ENCODE measurements at places on chromosomes 6 and 20. TPM values are rescaled to one million over a fixed set of nuclear protein-coding genes. Genes with fewer than 3 reads are reported as not detected.

Gene LEMD2
- total RNA-seq = 22.5 TPM

Gene TRIM26
- total RNA-seq = 21.9 TPM

DNA sequence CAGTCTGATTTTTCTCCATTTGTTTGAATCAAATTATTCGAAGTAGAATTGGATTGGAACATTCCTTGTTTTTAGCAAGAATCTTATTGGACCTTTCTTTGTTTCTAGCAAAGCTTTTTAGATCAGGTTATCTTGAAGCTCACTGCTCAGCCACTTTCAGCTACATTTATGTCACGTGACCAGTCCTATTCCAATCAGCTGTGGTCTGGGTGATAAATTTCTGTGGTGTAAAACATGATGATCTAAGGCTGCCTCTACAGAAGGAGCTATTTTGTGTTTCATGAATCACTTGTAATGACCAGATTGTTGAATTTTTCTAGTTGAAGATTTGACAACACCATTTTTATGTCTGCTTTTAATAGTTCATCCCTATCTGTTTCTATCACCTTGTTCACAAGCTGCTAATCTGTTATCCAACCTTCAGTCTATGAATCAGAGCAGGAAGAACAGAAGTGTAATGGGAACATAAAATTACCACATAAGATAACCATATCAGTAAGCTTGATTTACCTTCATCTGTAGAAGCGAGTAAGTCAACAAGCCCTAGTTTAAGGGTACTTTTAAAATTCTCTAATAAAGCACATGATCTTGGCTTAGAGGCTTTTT, 101.0 kb upstream of the MAP3K7 start:
- DNase-seq = no peak

DNA sequence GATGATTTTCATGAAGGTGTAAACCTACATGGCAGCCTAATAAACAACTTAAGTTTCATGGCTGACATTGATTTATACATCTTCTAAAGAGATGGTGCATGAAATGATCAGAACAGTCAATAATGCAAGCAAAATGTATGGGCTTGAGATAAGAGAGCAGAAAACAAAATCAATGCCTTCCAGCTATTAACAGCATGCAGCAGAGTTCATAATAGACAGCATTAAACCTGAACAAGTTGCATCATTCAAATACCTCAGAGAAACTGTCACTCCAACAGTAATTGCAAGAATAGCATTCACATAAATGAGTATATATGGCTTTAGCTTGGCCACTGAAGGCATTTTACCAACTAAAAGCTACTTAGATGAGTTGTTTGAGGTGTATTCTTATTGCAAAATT, 319.6 kb upstream of the ARID1B start:
- DNase-seq = no peak

- no peak for DNase-seq
These were observed 3.4 kb downstream of the PRELID3B start for GRCh38 chr20:59039233-59039632.

DNA sequence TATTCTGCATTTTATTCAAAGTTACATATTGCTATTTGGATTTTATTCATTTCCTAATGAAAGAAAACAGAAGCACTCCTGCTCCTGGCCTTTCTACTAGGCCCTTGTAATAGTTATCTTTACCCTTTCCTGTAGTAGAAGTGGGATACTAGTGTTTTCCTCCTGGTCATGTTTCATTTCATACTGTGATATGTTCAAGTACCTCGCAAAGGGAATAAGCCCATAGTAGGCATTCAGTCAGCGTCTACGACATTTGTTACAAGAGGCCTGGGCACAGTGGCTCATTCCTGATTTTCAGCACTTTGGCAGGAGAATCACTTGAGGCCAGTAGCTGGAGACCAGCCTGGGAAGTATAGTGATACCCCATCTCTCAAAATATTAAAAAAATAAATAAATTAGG, 154.1 kb downstream of the ARID1B start:
- DNase-seq = no peak

Gene ADGB
- not detected for total RNA-seq

GRCh38 chr6:51199733-51200260, 381.1 kb downstream of the TFAP2B start:
- no peak for DNase-seq

Gene PBOV1
- not detected for total RNA-seq

DNA sequence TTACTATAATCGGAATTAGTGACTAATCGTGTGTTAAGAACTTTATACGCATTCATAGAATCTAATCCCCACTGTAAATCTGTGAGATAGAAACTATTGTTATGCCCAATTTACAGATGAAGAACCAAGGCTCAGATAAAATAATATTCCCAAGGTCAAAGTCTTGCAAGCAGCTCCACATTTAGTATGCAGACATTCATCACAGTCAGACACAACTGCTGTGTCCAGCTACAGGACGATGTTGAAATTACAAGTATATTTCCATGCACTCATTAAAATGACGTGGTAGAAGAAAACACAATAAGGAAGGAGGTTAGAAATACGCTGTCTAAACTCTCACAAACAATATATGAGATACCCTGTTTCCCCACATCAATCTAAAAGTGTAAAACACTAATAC, 82.5 kb downstream of the PREX1 start:
- DNase-seq = no peak

DNA sequence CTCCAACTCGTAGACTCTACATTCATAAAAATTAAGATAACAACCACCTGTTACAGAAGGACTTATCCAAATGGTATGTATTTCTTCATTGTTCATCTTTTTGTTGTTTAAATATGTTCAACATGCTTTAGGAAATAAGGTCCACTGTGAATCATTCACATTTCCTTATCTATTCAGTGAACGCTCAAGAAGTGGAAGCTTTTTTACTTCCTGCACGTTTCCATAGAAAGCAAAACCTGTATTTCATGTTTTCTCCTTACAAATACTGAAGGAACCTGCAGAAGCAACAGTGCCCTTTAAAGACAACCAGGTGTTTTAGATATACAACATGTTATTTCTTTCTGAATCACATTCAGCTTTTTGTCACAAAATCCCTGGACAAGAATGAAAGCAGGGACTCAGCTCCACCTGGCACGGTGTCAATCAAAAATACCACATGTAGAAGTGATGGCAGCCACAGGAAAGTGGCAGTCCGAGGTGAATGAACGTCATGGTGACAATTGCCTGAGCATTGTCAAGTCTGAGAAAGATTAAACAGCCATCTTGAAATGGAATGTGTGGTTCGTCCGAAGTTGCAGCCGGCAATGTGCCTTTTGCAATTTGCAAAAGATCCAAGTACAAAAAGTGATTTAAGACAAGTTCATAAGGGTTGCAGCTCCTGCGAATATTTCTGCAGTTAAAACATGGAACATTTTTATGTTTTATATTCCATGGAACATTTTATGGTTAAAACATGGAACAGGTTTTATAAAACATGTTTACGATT, 66.7 kb upstream of the RIPOR2 start:
- DNase-seq = no peak

GRCh38 chr20:57787990-57788781, 78.4 kb upstream of the PMEPA1 start:
- DNase-seq = no peak

DNA sequence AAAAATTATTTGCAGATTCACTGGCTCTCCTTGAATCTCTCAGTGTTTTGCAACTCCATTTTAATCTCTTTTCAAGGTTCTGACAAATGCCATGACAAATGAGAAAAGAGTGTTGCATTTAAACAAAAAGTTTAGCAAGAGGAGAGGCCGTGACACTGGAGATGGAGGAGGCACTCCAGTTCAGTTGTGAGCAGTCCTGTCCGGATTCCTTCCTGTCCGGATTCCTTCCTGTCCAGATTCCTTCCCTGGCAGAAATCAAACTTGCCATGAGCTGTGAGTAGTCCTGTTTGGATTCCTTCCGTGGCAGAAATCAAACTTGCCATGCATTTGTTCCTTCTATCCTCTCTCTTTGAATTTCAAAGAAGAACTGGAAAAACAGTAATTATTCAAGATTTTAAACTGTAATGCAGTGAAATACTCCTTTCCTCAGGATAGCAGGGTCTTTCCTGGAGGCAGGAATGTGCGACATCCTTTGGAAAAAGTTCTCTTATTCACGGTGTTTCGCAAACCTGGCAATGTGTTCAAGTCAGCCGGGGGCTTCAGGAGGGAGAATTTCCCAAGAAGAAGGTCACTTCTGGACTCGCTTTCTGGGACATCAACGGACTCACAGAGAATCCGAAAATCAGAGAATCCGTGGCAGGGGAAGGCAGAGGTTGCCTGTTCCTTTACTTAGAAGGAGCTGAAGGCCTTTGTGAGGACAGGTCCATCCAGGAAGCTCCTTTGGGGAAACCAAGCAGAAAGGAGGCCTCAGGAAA, 48.7 kb upstream of the DACT2 start:
- DNase-seq = peak; percentile 9

Gene TRIM15
- not detected for total RNA-seq

GRCh38 chr6:148935705-148936435, 189.0 kb downstream of the UST start:
- no peak for DNase-seq

DNA sequence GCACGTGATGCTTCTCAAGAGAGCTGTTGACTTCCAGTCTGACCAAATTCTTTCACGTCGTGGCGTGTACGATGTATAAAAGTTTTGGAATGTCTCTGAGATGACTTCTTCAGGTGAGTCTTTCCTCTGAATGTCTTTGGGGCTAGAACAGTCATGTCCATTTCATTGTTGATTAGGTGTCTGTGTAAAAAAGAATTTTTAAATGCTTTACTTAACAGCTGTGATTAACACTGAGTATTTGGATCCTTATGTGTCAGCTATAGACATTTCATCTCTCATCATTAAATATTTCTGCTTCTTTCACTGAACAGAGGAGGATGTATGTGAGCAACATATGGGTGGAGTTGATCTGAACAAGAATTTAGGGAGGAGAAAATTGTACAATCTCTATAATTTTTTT, 29.3 kb upstream of the KIF13A start:
- no peak for DNase-seq

DNA sequence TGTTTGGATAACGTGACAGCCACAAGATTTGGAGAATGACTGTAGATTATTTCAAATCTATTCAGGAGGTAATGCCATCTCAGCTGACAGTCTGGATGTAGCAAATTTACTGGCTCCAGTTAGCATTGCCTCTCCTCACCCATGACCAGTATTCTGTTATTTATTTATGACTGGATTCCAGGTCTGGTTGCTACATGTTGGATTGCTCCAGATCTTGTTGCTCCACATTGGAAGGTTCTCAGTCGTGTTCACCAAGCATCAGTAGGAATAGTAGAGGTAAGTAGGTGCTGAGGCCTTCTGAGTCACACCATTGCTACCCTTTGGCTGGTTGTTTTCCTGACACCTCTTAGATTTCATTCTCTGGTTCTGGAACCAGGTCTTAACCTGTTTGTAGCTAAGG, 69.5 kb upstream of the ELOVL5 start:
- DNase-seq = no peak

- no peak for DNase-seq
These were observed 21.6 kb downstream of the SASH1 start for GRCh38 chr6:148364056-148364824.
